ENCODE measurements at places on chromosomes 5 and 9.
A peak's percentile ranks its signal among the peaks of the same experiment; 100 is the strongest.

DNA sequence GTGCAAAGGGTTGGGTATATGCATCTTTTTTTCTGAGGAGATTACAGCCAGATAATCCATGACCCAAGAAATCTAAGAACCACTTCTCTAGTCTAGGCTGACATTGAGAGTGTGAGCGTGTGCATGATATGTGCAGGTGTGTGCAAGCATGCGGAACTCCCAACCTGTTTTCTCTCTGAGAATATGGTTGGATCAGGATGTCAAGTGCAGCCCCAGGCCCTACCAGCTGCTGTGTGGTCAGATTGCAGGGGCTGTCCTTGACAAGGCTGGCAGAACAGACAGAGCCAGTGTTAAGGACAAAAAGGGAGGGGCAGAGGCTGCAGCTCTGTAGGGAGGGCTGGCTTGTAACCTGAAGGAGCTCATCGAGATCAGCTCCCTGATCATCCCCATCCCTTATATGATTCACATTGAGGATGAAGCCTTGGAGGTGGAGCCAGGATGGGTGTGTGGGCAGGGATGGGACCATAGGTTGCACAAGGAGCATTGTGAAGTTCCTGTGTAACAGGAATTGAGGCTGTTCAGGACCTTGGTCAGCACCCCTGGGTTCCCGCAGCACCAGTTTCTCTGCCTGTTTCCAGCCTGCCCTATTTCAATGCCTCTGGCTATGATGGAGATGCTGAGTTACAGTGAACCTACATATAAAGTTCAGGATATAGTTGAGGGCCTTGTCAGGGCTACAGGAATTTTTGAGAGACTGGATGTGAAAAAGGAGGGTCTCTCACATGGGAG, 52.6 kb upstream of the ARAP3 start:
- peak; percentile 77 for DNase-seq

DNA sequence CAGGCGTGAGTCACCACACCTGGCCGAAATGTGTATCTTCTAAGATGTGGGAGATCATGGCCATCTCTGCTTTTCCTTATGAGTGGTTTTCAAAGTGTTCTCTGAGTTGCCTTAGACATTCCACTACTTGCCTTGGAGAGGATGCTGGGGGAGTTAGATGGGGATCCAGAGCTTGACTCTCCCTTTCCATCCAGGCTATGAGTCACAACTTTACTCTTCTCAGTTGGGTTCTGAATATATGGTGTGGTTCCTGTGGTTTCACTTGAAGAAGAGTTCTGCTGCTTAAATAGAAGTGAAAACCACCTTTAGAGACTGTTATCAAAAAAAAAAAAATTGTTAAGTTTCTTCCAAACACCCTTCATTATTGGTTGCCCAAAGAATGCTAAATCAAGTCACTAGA, 217.6 kb downstream of the ZNF608 start:
- DNase-seq = no peak

DNA sequence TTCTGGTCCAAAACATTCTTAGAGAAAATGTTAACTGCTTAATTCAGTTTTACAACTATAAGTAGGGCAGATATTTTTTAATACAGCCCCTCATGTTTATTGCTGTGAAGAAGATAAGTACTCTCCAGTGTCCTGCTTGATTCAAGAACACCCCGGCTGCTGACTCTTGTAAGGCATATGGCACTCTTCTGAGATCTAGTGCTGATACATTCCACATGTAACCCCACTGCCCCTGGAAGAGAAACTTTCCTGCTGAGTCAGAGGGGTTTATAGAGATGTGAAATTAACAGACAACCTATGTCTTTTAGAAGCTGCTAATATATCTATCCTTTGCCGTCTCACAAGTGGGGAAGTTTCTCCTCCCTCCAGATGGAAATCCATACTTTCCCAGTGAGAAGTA, 1.0 kb upstream of the MINAR2 start:
- DNase-seq = no peak

DNA sequence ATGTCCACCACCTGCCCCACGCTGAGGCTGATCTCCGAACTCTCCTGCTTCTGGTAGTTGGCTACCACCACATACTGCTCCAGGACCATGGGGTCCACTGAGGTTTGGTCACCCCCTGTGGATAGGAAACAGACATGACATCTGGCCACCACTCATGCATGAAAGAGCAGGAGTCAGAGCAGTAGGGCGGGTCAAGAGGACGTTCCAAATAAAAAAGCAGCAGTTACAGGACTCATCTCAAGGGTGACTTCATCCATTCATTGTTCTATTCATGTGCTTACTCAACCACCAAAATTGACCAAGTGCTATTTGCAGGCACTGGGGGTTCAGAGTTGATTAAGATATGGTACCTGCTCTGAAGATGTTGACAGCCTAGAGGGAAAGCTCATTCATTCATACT, 79.2 kb upstream of the UBTD2 start:
- no peak for DNase-seq

DNA sequence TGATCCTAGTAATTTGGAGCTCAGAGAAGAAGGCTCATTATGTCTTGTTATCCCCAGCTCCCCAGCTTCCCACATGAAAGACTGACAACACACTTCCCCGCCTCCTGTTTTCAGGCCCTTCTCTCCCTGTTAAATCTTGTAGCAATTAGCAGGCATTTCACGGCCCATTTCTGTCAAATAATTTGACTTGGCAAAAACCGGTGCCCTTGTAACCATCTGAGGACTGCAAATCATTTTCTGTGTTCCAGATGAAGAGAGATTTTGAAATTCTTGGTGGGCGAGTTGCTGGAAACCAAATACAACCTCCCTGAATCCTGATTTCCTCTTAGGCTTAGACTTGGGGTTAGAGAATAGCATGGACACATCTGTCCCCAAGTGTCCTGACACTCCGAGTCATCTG, 109.7 kb downstream of the MSX2 start:
- no peak for DNase-seq

DNA sequence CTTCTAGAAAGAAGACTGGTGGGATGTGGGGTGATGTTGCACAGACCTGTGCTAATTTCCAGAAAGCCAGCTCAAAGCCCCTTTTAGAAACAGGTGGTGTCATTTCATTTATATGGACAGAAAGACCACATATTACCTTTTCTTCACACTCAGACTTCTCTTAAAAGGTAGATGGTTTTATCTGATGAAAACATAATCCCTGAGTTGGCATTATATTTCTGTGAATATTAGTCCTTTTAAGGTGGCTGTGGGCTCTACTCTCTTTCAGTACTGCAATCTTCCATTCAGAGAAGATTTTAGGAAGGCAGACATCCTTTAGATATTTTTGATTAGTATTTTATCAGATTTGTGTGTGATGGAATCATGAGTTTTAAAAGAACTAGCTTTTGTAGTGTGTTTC, 73.2 kb downstream of the PPIC start:
- DNase-seq = no peak

DNA sequence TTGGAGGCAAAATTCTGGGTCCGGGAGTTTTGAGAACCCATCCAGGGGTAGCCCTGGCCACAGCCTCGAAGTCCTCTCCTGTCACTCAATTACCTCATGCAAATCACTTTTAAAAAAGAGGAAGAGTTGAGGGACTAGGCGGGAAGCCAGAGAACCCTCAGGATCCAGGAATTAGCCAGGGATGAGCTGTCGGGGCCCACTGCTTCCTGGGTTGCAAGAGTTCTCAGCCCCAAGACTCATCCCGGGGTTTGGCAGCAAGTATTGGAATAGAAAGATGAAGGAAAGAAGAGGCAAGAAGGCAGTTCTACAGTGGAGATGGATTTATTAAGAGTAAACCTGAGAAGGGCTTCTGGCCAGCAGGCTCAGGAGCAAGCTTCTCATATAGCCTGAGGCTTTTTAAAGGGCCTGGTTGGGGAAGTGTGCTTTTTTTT, 25.6 kb downstream of the C9orf50 start:
- no peak for DNase-seq

DNA sequence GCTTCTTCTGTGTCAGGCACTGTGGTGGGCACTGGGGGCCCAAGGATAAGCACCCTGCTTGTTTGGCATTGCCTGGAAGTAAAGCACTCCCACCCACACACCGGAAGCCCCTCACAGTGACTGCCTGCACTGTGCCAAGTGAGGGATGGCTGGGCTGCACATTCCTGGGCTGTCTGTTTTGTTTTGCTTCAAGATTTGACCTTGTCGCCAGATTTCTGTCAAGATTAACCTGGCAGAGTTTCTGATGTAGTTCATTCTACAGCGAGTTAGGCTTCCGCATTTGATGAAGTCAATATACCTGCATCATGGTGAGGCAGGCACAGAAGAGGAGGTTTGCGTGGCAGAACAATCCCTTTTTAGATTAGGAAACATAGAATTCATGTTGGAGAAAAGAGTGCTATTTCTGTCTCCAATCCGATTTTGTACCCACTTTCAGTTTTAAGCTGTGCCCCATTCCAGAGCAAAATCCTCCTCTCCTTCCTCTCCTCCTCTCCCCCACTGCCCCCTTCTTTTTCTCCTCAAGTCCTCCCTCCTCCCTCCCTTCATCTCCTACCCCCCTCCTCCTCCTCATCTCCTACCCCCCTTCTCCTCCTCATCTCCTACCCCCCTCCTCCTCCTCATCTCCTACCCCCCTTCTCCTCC, 14.4 kb upstream of the BOD1 start:
- no peak for DNase-seq
